RWPE1 (cell line): ENCODE measurements at places on chromosomes 1 and 21.

- DNase-seq, result no peak
These were observed 4.2 kb upstream of the BSDC1 start for GRCh38 chr1:32398401-32398800.

GRCh38 chr1:161887730-161888287 is 121.7 kb downstream of the ATF6 start:
- DNase-seq, result no peak

DNA sequence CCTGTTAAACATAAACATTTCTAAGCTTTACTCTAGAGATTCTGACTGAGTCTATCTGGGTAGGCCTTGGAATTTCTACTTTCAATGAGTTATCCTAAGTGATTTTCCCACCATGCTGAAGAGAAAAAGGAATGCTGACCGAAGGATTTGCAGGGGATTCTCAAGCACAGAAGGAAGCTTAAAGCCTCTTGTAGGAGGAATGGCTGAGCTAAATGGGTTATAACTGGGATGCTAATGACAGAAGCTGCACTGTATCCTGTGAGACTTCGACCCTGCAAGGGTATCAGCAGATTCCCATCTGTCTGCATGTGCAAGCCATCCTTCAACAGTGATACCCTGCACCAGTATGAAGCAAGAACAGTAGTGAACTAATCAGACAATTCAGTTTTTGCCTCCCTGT is 35.4 kb downstream of the SLC35D1 start:
- DNase-seq, result no peak

DNA sequence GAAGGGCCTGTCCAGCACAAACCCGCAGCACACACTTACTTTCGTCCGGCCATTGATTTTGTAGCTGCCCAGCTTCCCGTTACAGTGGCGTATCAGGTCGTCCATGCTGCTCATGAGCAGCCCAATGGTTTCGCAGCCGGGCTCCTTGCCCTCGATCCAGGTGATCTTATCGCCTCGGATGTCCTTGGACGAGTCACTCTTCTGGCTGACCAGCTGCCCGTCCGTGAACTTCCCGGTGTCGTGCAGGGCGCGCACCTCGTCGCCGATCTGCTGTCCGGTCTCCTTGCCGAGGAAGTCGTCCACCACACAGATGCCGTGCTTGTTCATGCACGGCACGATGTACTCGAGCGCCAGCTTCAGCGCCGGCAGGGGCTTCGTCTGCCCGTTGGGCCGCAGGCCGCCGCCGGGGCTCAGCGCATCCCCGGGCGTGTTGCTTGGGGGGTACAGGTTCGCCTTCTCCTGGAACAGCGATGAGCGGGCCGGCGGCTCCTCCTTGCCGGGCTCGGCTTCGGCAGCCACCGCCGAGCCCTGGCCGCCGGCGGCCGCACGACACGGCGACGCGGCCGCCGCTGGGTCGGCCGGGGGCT is 1.0 kb downstream of the EGLN1 start:
- DNase-seq, result peak; percentile 15

DNA sequence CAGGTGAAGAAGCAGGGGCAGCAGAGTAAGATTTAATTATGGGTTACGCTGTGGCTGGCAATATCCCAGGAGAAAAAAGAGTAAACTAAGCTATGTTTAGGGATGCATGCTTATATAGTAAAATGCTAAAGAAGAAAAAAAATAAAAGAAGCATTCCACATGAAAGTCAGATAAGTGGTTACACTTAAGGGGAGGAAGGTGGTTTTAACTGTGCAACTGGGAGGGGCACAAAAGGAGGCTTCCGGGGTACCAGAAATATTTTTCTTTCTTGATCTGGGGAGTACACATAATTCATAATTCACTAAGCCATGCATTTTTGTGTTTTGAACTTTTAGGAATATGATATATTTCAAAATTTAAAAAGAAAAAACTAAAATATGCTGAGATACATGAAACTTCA is 39.5 kb downstream of the USP48 start:
- no peak for DNase-seq

GRCh38 chr1:182713939-182714338 is 29.6 kb upstream of the RGS8 start:
- DNase-seq, result no peak

DNA sequence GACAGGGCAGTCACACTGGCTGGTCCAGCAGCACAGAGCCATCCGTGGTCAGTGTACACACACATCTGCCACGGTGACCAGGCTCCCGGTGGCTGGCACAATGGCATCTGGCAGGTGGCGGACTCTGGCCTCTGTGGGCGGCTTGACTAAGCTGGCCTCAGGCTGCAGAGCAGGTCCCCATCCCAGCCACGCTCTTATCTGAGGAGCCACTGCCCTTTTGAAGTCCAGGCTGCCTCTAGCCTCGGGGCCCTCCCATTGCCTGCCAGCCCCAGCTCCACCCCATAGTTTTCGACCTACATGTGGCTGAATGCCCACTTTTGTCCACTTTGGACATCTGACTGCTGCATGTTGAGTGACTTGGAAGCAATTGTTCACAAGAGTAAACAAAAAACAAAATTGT is 29.9 kb upstream of the EDN2 start:
- no peak for DNase-seq

GRCh38 chr1:64516803-64517568 is 47.1 kb downstream of the CACHD1 start:
- DNase-seq, result peak; percentile 11

DNA sequence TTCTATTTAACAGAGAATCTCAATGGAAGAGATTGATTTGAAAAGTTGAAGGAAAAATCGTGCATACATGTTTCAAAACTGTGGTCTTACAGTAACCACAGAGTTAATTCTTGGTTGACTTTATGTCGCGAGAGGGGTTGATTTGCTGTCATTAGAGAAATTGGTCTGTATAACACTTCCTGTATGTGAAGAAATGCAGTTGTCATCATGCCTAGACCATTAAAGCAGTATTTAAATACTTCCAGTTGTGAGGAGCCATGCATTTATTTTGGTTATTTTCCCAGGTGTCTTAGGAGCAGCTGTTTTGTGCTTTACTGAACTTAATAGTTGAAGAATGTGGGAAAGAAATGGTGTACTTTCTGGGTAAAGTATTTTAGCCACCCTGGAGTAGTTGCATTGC is 76.2 kb downstream of the NFIA start:
- DNase-seq, result no peak

- no peak for DNase-seq
These were observed 111.8 kb downstream of the VPS13D start for GRCh38 chr1:12341667-12342066.

- DNase-seq, result no peak
These were observed 15.2 kb downstream of the PPT1 start for GRCh38 chr1:40081871-40082270.

DNA sequence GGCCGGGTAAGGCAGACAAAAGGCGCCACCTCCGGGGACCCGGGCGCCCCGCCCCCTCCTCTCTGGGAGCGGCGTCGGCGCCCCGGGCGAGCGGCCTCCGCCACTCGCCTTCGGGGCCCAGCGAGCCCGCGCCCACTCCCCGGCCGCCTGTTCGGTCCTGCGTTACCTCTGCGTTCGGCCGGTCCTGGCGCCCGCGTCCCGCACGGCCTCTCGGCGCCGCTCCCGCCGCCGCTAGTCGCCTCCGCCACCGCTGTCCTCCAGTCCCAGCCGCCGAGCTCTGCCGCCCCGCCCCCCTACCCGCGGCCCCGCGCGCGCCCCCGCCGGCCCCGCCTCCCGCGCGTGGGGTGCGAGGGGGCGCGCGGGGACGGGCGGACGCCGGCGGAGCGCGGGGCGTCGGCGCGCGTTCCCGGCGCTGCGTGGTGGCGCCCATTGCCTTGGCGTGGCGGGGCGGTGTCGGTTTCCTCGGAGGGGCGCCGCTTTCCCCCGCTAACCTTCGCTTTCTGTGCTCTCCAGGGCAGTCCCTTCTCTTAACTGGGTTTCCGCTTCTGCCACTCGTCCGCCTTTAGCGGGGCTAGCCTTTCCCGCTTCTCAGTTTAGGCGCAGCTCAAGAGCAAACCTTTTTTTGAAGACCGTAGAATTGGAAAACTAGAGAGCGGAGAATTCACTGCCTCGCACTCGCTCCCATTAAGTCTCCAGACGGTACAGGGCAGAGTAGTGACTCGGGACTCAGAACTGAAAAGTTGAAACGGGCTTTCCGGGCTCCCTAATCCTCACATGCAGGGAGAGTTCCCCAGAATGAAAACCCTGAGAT is at the start of gene HP1BP3:
Gene HP1BP3, minus strand, starts transcription at position 279 of the 811 bp plus-strand sequence. CDS start 6,867 bp downstream, outside the sequence.
- peak; percentile 53 for DNase-seq

GRCh38 chr1:82337635-82338034 is 536.9 kb downstream of the ADGRL2 start:
- DNase-seq, result no peak

DNA sequence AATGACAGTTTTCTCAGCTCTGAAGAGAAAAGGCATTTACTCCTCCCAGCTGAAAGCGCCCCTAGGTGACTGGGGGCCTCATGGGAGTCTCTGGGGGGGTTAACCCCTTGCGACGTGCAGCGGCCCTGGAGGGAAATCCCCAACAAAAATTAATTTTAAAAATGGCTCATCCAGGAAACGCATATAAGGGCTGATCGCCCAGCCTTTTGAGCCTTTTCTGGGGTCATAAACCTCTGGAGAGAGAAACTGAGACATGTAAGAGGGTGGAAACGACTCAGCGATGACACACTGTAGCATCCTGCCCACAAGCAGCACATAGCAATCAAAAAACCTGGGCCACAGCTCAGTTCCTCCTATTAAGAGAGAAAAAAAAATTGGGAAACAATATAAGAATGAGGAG is 20.4 kb upstream of the HPDL start:
- DNase-seq, result no peak

DNA sequence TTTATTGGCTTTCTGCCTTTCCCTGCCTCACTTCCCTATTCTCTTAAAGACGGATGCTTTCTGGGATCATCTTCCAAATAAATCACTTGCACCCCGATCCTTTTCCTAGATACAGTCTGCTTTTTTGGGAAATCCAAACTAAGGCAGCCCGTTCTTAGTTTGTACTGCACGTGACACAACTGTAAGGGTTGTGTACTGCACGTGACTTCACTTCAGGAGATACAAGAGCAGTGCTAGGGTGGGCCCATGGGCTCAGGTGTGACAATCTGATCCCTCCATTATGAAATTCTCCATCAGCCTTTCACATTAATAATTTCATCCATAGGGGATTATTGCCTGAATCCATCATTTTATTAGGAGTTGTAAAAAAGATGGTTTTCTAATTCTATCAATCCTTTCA is 33.8 kb upstream of the SPOCD1 start:
- DNase-seq, result no peak

GRCh38 chr1:102085896-102086295 is 89.2 kb upstream of the OLFM3 start:
- no peak for DNase-seq

DNA sequence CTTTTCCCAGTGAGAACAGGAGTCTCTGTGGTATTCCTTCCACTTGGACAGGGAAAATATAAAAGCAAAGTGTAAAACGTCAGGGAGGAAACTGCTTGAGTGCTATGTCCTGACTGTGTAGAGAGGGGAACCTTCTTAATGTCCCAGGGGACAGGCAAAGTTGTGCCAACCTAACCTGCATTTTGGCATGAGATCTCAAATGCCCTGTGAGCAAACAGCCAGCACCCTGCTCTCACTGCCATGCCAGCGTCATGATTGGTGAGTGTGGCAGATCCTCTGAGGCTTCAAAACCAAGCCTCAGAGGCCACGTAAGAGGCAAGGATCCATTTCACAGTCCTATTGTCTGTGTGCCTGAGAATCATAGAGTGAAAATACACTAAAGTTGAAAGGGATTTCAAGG is 49.7 kb upstream of the RAP1A start:
- no peak for DNase-seq

GRCh38 chr1:119721896-119722295 is 10.2 kb downstream of the PHGDH start:
- no peak for DNase-seq

DNA sequence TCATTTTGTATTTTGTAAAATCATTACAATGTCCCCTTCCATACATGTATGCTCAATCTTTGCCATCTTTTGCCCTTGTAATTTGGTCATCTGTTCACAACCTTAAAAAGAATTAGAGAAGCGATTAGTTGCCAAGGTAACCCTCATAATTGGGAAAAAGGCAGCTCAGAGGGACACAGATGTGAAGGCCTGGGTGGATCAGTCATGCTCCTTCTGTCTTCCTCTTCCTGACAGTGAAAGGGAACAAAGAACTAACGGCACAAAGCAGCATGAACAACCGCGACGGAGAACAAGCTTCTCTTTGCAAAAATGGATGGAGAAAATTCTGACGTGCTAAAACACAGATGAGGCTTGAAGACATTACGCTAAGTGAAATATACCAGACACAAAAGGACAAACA is 78.7 kb upstream of the COG2 start:
- DNase-seq, result no peak

GRCh38 chr1:68780919-68781318 is 284.0 kb upstream of the DEPDC1 start:
- no peak for DNase-seq

DNA sequence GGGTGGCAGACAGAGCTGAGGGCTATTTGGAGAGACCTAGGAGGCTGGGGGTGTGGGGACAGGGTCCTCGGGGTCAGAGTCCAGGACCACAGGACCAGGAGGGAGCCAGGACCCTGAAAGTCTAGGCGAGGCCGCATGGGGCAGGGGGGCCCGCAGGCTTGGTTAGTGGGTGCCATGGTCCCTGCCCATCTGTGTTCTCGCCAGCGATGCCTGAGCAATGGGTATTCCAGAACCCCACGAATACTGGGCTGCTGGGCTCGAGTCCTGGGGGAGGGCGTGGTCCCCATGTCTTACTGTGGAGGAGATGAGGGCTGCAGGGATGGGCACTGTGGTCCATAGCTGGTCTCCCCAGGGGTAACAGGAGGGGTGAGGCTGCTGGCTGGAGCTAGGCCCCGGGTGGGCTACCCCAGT is 2.0 kb downstream of the KRTAP10-6 start:
- no peak for DNase-seq

DNA sequence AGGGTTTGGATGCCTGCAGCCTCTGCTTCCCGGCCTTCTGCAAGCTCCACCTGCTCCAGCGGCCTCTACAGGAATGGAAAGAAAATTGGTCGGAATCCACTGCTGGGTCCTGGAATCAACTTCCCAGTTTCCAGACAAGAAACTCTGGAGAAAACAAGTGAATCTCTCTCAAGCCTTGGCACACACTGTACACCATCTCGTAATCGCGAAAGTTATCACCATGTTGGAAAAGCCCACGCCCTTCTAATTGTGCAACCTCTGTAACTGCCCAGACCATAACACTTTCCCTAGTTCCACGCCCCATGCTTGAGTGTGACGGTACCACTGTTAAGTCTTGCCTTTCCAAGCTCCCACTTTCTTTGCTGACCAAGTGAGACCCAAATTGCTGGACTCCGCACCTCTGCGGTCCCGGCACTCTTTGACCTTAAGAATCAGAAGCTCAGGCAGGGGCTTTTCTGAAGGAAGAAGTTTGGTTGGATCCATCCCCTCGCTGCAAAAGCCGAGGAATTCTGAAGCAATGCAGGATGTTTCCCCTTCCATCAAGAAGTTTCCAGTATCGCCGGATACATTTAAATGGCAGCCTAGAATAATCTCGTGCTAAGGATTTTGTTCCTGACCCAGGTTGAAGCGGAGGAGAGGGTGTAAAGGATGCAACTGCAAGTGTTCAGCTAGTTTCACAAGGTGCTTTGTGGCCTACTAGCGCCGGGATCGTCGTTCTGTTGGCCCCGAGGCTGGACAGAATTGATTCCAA is 6.2 kb downstream of the NR5A2 start:
- DNase-seq, result no peak
